ENCODE measurements at places on chromosomes 11 and 22.

DNA sequence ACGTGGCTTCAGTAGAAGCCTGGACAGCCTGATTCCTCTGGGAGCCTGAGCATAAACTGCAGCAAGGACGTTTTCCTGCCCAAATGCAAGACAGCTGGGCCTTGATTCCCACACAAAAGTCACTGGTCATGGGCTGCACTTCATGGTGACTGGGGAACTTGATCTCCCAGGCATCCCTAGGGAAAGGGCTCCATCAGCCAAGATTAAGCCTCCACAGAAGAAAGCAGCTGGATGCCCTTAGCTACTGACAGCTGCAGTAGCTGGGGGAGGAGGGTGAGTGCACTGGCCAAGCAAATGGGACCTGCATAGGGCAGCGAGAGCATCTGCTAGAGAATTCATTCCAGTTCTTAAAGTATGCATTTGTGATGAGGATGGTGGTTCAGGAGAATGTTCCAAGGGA lies 267.4 kb upstream of the ISX start:
- no peak for DNase-seq

- no peak for DNase-seq
Observed at GRCh38 chr22:40524392-40525249, 111.9 kb downstream of the MRTFA start.

GRCh38 chr11:108774037-108774730 lies 109.3 kb downstream of the DDX10 start:
- no peak for DNase-seq

DNA sequence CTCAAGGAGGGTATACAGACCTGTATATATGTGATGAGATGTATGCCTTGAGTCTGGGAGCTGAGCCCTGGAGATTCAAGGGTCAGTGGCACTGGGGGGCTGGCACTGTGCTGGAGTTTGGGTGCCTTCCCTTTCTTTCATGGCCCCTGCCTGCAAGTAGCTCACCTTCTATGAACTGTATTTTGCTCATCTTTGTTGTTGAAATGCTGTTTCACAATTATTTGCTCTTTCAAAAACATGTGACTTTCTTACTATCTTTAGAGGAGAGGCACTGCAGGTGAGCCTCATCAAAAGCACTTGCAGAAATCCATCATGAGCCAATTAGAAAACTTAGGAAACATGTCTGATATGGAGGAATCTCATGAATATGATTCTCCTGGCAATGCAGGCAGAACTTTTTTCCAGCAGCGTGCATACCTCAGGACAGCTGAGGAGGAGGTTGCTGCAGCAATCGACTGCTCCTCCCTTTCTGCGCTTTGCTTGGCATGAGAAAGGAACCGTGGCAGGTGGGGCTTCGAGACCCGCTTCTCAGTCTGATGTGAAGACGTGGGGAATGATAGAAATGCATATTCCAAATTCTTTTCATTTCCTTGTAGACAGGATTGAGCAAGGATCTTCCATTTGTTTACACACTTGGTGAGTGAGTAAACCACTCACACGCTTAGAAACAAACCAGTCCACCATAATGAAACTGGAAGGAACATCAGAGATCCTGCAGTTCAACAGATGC lies 178.4 kb upstream of the E2F8 start:
- DNase-seq = no peak

DNA sequence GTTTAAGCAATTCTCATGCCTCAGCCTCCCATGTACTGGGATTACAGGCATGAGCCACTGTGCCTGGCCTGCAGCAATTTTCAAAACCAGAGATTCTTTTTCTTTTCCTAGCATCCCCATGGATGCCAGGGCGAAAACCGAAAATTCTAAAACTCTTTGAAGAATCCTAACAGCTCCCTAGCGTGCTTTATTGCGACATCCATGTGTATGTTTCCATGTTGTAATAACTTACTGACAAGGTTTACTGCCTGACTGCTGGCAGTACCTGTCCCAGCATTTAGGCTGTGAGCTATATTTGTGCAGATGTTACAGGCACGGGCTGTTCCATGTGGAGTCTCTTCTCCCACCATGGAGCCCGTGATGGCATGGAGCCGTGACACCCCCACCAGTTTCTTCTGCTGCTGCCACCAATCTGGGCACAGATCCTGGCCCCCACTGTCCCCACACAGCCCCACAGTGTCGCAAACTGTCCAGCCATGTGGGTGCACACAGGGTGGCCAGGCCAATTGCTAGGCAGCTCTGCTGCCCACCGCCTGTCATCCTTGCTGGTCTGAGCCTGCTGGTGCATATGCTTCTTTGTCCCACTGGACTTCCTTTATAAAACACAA lies 7.1 kb upstream of the TAB1 start:
- DNase-seq = no peak

DNA sequence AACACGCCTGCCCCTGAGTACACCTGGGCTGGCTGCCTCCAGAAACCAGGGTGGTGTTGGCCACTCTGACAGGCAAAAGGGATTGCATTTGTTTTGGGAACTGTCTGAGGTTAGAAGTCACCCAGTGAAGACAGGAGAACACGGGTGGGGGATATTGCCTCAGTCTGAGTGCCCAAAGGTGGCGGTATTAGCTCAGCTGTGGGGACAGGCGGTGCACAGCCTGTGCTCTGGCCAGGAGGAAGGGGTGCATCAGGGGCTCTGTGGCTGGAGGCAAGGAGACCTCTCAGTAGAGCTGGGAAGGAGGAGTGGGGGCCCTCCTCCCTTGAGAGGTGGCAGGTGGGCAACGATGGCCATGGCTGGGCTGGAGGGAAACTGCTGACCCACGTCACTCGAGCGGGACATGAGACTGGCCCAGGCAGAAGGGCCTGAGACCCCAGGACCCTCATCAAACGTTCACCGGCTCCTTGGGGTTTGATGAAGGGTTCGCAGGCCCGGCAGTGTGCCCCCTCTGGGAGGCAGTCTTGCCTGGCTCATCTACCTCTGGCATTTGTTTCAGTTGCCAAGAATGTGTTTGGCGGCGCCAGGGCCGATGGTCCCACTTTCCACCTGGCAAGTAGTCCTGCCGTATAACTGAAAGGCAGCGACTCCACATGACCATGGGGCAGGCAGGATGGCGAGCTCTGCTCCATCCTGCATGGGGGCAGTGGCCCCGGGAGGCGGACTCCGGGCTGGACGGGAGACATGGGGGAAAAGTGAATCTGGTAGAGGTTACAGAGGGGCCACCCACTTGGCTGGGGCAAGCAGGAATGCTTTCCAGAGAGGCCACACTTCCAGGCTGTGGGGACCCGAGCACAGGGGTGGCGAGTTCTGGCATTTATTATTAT lies 52.8 kb upstream of the SMIM38 start:
- no peak for DNase-seq

DNA sequence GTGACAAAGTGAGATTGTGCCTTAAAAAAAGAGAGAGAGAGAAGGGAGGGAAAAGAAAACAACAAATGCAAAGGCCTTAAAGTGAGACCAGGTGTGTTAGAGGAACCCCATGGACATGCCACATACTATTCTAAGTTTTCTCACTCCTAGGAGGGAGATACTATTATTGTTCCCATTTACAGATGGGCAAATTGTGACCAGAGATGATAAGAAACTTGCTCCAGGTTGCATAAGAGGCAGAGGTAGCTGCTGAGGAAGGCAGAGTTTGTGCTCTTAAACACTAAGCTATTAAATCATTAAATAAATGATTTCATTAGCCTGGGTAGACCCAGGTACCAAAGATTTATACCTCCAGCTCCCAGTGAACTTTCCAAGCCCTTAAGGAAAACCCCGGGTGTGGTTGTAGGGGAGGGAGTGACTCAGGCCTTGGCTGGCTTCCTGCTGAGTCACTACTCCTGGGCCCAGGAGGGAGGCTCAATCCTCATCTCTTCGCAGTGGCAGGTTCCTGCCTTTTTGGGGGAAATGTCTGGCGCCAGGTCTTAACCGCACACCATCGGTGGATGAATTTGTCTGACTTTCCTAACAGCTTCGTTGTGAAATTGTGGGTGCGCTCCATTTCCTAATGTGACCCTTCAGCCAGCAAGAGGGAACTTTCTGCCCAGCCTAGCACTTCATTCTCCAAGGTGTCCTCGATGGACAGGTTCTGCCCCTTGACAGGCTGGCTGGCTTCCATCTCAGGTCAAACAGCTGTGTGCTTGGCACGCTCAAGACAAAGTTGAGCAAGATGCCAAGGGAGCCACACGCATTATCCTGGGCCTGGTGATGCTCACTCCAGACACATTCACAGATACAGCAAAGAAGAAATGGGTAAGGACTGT lies 33.4 kb upstream of the PTPRJ start:
- peak; percentile 36 for DNase-seq

GRCh38 chr11:65243797-65244196 lies 18.0 kb upstream of the POLA2 start:
- DNase-seq = no peak

- DNase-seq = no peak
Observed at GRCh38 chr11:126268361-126268707, 361 bp downstream of the SRPRA start.

GRCh38 chr11:65172600-65172999 lies 2.6 kb downstream of the SPDYC start:
- DNase-seq = no peak

DNA sequence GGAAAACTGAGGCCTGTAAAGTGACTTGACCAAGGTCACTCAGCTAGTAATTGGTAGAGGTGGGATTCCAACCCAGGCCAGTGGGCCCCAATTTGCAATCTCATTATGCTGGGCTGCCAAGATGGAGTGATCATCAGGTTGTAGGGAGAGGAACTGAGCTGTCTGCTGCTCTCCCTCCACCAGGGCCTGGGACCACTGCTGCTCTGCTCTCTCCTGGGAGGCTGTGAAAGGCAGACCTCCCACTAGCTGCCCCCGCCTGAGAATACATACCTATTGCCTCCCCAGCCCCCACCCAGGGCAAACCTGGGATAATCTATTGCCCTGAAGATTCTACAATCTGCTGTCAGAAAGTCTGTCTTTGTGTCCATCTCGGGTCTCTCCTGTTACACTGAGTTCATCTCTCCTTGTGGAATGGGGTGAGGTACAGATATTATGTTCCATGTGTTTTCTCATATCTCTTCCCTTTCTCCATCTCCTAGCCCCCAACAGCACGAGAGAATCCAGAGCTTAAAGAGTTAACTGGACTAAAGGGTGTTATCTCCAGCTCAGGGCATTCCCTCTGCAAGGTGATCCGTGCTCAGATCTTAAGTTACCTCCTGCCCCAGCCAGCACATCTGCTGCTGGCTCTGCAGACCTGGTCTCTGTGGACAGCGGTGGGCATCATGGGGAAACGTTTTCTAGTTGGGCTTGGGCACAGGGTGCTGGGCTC lies 5.6 kb downstream of the NECTIN1 start:
- DNase-seq = no peak

GRCh38 chr11:34614344-34615104 lies 6.4 kb upstream of the EHF start:
- no peak for DNase-seq
